PC-9 (cell line): ENCODE measurements at places on chromosomes 2 and 18. TPM values are rescaled to one million over a fixed set of nuclear protein-coding genes. Genes with fewer than 3 reads are reported as not detected.

The EVX2 gene
- not detected in 2 replicates for total RNA-seq

The SLC19A3 gene
- total RNA-seq: 4.3 and 4.5 TPM in 2 replicates

The CFAP65 gene
- not detected in 2 replicates for total RNA-seq

The ZBTB7C gene
- total RNA-seq: not detected in 2 replicates

The HYCC2 gene
- 8.8 and 10.7 TPM in 2 replicates for total RNA-seq

DNA sequence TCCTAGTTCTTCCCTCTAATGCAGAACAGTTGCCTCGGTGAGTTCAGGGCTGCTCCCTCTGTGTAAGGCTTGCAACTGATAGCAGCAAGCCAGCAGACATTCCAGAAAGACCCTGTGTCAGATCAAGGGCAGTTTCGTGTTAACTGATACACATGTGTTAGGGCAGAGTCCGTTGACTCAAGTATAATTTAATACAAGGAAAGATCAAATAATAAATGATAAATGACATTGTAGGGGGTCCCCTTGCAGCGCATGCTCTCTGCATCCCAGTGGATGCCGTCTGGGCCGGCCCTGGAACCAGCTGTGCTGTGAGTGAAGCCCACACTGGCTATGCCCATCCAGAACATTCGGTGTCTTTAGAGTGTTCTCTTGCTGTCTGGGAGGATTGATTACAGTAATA is 180.3 kb downstream of the AGAP1 start:
- DNase-seq: no peak

- DNase-seq: no peak
Measured at GRCh38 chr2:9807555-9808305, 35.5 kb upstream of the TAF1B start.

The EMILIN2 gene
- total RNA-seq: 0.07 TPM in 1 of 2 replicates, not detected in the other

- DNase-seq: no peak
Measured at GRCh38 chr18:63253428-63254372, 65.9 kb downstream of the BCL2 start.

The GNAL gene
- total RNA-seq: 0.98 and 3.3 TPM in 2 replicates

GRCh38 chr2:9558948-9559381 is 3.3 kb upstream of the ADAM17 start:
- peak; percentile 99 for DNase-seq

DNA sequence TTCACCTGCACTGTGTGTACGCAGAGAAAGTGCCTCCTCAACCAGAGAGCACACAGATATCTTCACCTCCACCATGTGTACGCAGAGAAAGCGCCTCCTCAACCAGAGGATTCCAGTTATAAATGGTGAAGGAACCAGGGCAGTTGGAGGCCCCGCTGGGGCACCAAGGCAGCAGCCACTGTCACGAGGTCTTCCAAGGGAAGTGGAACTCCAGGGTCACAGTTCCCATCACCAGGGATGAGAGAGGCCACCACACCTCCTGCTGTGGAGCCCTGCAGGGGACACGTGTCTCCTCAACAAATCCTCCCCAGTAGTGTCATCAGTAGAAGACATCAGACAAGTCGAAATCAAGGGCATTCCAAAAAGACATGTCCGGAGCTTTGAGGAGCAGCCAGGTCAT is 28.2 kb upstream of the NFATC1 start:
- no peak for DNase-seq

DNA sequence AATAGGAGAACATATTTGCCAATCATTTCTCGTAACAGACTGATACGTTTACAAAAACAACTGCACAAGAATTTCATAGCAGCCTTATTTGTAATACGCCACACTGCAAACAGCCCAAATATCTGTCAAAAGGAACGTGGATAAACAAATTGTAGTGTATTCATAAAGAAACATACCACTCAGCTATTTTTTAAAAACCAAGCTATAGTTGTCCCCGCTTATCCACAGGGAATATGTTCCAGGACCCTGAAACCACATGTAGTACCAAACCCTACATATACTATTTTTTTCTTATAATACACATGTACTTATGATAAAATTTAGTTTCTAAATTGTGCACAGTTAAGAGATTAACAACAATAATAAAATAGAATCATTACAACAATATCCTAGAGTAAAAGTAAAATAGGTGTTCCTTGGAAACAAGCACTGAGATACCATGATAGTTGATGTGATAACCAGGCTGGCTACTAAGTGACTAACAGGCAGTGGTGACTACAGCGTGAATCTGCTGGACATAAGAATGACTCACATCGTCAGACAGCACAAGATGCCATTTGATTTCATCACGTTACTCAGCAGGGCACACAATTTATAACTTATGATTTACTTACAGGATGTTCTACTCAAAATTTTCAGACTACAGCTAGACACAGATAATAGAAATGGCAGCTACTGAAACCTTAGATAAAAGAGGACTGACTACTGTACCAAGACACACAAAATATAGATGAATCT is 367.4 kb downstream of the NCKAP5 start:
- DNase-seq: no peak

DNA sequence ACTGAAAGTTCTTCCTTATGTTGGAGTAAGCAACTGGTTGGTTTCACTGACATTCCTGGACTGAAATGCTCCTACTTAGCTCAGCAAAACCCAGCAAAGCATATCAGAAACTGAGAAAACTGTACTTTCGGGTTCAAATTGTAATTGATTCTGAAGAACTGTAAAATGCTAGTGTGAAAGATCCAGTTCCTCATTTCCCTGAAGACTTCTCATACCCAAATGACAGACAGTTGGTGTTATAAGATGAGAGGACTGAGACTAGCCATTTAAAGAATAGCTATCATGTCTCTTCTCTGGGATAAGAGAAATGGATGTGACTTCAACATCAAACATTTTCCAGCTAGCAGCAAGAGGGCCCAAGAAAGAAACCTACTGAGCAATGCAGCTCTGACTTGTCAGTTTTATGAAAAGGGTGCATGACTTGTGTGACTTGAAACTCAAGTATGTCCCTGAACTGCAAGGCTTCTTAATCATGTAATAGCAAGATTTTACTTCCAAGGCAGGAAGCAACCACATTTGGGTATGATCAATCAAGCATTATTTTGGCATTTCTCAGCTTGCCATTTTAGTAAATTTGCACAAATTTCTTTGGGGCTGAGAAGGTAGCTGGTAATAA is 420.3 kb upstream of the MMADHC start:
- no peak for DNase-seq

- DNase-seq: no peak
Measured at GRCh38 chr18:44358402-44358801, 322.3 kb upstream of the SETBP1 start.

DNA sequence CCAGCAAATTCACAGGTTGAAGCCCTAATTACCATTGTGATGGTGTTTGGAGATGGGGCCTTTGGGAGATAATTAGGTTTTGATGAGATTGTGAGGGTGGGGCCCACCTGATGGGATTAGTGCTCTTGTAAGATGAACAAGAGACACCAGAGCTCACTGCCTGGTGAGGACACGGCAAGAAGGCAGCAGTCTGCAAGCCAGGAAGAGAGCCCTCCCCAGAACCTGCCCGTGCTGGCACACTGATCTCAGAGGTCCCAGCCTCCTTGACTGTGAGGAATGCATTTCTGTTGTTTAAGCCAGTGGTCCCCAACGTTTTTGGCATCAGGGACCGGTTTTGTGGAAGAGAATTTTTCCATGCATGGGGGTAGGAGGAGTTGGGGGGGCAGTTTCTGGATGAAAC is 240.7 kb downstream of the KLHL29 start:
- no peak for DNase-seq

The RANBP2 gene
- total RNA-seq: 37.6 and 47.5 TPM in 2 replicates

DNA sequence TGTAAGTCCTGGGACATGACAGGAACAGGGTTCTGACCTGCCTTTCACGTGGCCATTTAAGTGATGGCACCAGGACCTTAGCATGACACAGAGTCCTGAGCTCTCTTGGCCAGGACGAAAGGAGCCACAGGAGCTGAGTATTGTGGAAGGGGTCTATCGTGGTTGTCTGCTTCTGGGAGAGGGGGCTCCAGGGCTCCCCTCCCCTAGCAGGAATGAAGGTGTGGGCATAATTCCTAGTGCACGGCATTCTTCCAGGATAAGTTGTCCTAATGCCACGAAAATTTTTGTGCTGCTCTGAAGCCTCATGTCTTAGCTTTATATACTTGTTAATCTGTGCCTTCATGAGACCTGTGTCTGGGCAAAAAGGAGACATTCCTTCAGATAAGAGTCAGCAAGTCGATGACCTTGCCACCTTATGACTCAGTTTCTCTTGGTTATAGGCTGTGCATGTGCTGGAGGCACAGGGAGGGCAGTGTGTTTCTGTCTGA is 17.1 kb downstream of the GATA6 start:
- DNase-seq: no peak

- DNase-seq: no peak
Measured at GRCh38 chr2:43001787-43002468, 209.5 kb upstream of the HAAO start.

GRCh38 chr2:178976351-178976750 is 73.6 kb downstream of the CCDC141 start:
- no peak for DNase-seq

DNA sequence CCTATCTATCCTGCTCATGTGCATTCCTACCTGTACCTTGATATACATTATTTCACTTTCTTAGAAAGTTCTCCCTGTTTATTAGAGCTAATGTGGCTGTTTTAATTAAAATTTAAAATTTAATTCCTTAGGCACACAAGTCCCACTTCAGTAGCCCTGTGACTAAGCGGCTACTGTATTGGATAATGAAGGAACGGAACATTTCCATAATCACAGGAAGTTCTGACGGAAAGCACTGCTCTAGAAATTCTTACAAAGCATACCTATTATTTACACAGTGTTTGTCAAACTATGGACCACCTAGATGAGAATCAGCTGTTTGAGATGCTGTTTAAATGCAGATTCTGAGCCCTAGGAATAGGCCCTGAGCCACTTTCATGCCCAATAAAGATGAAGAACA is 13.2 kb downstream of the GREB1L start:
- no peak for DNase-seq

The AFF3 gene
- total RNA-seq: not detected in 2 replicates

DNA sequence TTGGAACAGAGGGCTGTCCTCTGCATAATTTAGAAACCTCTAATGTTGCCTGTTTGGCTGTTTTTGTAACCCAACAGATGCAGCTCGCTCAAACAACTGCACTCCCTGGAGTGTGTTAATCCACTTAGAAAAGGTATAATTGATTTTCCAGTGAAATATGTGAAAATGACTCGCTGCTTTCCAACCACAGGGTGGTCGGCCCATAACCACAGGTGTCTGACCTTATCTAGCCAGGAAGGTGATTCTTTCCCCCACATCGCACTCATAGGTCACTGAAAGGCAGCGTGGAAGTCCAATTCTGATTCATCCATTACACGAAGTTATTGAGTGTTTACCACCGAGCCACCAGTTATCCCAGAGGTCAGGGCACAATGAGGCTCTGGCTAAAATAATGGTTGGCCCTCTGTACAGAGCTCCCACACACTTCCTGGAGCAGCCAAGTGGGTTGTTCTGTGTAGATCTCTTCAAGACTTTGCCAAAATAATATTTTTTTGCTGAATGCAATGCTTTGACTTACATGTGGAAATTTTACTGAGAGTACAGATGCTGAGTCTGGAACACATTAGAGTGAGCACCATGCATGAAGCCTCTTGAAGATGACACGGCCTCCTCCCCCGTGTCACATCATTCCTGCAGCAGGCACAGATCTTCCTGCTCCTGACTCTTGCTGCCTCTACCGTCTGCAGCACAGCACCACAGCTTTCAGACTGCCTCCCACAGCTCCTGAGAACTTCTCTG is 396.2 kb downstream of the ZNF516 start:
- DNase-seq: no peak

DNA sequence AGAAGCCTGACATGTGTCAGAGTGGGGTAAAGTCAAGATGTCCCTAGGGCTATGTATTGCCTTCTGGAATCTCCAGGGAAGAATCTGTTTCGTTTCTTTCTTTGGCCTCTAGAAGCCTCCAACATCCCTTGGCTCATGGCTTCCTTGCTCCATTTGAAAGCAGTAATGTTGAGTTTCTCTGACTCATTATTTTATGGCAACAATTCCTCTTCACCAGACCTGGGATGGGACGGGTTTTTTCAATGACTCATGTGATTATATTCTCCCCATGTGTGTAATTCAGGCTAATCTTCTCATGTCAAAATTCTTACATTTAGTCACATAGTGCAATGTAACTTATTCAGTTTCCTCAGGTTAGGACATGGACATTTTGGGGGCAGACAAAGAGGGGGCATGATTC is 1038.6 kb downstream of the CBLN2 start:
- DNase-seq: no peak

The KIF5C gene
- total RNA-seq: 0.07 and 0.23 TPM in 2 replicates

DNA sequence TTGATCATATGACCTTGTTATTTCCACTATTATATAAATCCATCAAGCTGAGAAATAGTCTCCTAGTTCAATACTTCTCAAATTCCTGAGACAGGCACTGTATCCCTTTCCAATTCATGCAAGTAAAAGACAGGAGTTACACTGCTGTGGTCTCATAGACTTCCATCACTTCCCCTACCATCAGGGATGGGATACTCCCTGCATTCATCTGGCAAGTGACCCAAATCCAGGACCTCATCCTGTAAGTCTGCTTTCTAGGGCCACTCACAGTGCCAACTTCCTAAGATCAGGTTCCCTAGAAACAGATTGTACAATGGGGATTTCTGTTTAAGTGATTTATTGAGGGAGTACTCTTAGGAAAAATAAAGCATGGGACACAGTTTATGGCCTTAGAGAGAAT is 424.0 kb upstream of the CDH7 start:
- DNase-seq: no peak

- no peak for DNase-seq
Measured at GRCh38 chr2:213007290-213007838, 144.0 kb downstream of the IKZF2 start.
